ENCODE measurements at places on chromosomes 7 and 10. TPM values are rescaled to one million over a fixed set of nuclear protein-coding genes. Genes with fewer than 3 reads are reported as not detected.

The SERPINE1 gene
- polyA plus RNA-seq, result not detected

The FAM25A gene
- not detected for polyA plus RNA-seq

The EDRF1 gene
- polyA plus RNA-seq, result 10.0 TPM

The SSC4D gene
- 0.40 TPM for polyA plus RNA-seq

The LRRD1 gene
- polyA plus RNA-seq, result not detected

The PTER gene
- polyA plus RNA-seq, result 26.3 TPM

The PGAM2 gene
- 6.0 TPM for polyA plus RNA-seq

The PITRM1 gene
- polyA plus RNA-seq, result 70.8 TPM

The TMEM225B gene
- not detected for polyA plus RNA-seq

The CPEB3 gene
- polyA plus RNA-seq, result 23.4 TPM

The ABCB1 gene
- 0.62 TPM for polyA plus RNA-seq

The TMEM178B gene
- polyA plus RNA-seq, result 7.2 TPM

The BNIP3 gene
- polyA plus RNA-seq, result 130 TPM

The GRM8 gene
- polyA plus RNA-seq, result 12.4 TPM

The JCAD gene
- polyA plus RNA-seq, result 11.6 TPM

The ERVW-1 gene
- polyA plus RNA-seq, result 1.5 TPM

The SLC18A2 gene
- 1.1 TPM for polyA plus RNA-seq

The PRKAR2B gene
- polyA plus RNA-seq, result 55.7 TPM

Measured in Purkinje cell (primary cell).